ENCODE measurements at places on chromosomes 5 and 9.

GRCh38 chr5:90366948-90367347 is 42.6 kb downstream of the CETN3 start:
- no peak for DNase-seq

- no peak for DNase-seq
Observed at GRCh38 chr9:125841444-125841843, 94.3 kb downstream of the PBX3 start.

DNA sequence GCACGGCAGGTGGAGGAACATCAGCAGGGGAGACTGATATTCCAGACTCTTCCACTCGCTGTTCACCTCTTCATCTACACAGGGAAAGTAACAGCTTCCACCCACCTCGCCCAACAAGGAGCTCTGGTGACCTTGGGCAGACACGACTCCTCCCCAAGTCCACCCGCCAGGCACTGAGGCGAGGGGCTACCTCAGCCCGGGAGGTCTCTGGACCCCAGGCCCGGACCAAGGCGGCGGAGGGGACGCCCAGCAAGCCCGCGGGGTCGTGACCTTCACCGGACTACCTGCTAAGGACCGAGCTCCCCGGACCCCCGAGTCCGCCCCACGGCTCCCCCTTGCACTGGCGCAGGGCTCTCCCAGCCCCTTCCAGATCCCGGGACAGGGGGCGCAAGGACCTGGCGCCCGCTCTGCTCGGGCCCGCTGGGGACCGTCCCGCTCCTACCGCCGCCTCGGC is 70.2 kb upstream of the LPCAT1 start:
- DNase-seq, result no peak

DNA sequence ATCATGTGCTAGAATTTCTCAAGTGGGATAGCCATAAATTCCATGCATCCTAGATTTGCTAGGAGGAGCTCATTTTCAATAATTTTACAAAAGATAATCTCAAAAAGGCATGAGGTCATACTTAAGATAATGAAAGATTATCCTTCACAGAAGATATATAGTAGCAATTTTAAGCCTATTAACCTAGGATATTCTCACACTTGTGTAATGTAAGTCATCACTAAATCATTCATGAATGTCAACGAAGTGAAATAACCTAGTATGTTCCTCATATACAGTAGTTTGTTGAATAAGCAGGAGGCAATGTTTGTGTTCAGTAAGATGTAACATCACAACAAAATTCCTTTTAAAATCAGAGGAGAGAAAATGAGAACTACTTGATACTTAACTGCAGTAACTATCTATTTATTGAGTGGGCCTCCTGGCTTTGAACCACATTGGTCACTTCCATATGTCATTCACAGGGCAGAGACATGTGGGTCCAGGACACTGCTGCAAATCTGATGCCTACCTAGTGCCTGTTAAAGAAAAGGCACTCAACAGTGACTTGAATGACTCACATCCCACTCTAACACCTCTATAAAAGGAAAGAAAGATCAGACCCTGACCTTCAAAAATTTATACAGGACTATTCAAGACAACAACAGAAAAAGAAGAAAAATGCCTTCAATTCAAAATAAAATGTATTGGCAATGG is 8.2 kb downstream of the LIFR start:
- DNase-seq, result no peak
